Fibroblast of skin of right biceps (primary cell): ENCODE measurements at places on chromosomes 12 and 14.
A peak's percentile ranks its signal among the peaks of the same experiment; 100 is the strongest.

GRCh38 chr12:69738351-69739286, at the start of gene RAB3IP:
RAB3IP (plus strand) TSS chr12:69738860; CDS start chr12:69755409, 16,549 bp downstream.
- peak; percentile 82 for DNase-seq

DNA sequence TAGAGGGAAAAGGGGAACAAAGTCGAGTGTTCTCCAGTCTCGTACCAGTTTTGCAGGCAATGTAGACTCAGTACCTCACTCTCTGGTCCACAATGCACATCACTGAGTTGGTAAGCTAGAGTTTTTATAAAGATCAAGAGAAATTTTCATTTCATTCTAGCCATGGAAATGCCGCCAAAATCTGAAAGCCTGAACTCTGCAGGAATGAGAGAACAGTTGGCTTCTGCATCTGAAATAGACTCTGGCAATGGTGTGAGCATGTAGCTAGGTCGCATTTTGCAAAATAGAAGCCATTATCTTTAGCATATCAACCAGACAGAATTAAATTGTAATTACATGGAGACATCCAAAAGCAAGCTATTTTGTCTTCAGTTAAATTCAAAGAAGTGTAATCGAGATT, 381.0 kb downstream of the NOVA1 start:
- no peak for DNase-seq

DNA sequence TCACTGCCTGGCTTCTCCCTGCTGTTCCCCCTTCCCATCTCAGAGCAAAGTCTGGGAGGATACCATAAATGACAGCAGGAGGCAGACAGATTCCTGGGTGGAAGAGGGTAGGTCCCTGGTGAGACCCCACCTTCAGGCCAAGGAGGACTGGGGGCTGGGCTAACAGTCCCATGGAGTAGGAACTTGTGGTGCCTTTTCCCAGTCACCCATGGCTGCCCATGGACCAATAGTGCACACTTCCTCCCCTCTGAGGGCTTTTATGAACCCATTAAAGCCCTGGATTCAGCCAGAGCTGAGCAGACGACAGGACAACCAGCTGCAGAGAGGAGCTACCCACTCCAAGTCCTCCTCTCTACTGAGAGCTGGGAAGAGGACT, 36.6 kb upstream of the OR5AU1 start:
- DNase-seq = no peak

DNA sequence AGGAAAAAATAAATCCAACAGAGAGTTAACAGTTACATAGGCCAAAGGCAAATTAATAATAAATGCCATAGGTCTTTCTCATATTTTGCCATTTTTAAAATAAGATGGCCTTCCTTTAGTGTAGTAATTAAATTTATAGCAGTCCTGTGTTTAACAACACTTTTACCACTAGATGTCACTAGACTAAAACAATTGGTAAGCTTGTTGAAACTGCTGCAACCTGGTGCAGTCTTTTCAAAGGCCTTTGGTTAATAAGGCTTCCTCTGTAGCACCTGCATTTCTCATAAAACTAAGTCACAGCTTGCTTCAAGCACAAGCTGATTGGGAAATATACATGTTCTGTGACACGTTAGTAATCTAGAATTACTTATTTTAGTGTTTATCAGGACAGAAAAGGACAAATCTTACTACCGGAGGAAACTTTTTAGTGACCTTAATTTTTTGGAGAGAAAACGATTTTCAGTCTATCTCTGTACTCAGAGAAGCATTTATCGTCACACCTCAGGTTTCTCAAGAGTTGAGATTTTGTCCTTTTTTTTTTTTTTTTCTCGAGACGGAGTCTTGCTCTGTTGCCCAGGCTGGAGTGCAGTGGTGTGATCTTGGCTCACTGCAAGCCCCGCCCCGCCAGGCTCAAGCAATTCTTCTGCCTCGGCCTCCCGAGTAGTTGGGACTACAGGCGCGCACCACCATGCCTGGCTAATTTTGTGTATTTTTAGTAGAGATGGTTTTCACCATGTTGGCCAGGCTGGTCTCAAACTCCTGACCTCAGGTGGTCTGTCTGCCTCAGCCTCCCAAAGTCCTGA, 20.0 kb downstream of the BORCS5 start:
- DNase-seq = peak; percentile 76

DNA sequence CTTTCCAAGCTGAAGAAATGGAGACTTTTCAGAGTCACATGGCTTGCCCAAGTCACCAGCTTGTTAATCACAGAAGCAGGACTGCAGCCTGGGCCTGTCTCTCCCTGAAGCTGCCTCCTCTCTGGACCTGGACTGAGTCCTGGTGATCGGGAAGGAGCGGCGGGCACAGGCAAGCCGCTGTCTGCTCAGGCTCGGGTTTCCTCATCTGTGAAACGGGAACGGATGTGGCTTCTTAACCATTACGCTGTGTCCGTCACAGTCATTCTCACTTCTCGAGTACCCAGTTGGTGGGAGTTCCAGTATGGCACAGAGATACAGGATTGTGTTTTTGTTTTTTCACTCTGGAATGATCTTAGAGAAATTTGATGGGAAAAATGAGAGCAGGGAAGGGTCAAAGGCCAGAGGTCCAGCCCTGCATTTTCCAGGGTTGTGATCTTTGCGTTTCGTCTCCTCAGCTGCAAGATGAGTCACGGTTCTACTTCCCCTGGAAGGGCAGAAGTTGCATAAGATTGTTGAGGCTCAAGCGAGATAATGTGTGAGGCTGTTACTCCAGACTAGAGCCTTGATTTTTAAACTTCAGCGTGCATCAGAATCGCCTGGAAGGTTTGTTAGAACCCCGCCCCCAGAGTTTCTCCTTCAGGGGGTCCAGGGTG, 7.6 kb upstream of the LRTM2 start:
- DNase-seq = no peak

GRCh38 chr12:130429656-130430505, 92.2 kb downstream of the PIWIL1 start:
- no peak for DNase-seq

DNA sequence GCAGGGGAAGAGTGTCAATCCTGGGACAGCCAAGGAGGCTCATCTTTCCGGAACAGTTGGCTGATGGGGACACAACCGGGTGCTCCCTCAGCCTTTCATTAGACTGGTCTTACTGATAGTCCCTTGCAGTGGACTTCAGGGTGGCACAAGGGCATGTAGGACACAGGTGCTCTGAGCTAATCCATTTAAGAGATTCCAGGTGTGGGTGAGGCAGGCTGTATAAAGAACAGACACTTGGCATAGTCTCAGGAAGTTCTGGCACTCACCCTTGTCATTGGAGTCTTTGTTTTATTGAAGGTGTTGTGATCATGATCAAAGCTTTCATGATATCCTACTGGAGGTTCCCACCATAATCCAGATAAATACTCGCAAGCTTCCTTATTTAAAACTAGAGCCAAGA, 341.6 kb downstream of the EMP1 start:
- DNase-seq = no peak

GRCh38 chr12:107435520-107435919, 250.1 kb upstream of the PWP1 start:
- no peak for DNase-seq

GRCh38 chr14:101072531-101072930, 169.0 kb upstream of the RTL1 start:
- no peak for DNase-seq

DNA sequence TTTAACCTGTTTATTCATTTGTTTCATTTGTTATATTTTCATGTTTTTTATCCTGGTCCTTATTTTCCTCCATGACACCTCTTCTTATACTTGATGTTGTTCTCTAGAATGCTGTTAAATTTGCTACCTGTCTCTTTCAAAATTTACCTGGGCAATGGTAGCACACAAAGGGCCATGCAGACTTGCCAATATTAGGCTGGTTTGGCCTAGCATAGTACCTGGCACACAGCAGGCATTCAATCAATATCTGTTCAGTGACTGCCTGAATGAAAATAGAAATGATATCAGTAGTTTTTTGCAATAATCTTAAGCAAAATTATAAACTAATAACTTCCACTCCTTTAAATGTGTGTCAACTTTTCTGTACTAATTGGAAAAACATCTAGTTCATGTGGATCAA, 325.1 kb downstream of the APAF1 start:
- no peak for DNase-seq

DNA sequence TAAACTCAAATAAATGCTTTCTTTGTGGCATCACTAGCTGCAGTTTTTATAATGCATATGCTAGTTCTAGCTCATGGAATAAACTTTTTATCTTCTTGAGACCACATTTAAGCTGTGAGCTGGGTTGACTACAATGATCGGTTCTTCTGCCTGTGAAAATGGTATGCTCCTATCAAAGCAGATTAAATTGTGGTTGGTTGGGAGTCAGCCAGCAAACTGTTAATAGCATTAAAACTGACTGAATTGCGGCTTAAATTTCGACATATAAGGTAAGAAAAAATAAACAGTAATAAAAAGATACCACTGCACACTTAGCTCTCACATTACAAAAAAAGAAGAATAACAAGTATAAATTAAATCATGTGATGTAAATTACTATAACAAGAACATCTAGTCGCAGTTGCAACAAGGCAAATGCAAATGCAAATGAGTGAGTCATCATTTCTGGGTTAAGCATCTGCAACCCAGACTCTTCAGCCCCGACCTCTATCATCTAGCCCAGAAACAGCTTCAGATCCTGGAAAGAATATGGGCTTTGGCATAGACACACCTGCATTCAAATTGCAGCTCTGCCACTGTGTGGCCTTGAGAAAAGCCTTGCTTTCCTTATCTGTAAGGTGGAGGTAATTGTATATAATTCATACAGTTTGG, 19.8 kb upstream of the DHRS7 start:
- no peak for DNase-seq

GRCh38 chr12:107411792-107412535, 273.6 kb upstream of the PWP1 start:
- peak; percentile 94 for DNase-seq

- peak; percentile 97 for DNase-seq
Observed at GRCh38 chr14:100375266-100375962, 52.3 kb downstream of the SLC25A47 start.

GRCh38 chr12:10218021-10218420, 5.3 kb downstream of the GABARAPL1 start:
- no peak for DNase-seq

DNA sequence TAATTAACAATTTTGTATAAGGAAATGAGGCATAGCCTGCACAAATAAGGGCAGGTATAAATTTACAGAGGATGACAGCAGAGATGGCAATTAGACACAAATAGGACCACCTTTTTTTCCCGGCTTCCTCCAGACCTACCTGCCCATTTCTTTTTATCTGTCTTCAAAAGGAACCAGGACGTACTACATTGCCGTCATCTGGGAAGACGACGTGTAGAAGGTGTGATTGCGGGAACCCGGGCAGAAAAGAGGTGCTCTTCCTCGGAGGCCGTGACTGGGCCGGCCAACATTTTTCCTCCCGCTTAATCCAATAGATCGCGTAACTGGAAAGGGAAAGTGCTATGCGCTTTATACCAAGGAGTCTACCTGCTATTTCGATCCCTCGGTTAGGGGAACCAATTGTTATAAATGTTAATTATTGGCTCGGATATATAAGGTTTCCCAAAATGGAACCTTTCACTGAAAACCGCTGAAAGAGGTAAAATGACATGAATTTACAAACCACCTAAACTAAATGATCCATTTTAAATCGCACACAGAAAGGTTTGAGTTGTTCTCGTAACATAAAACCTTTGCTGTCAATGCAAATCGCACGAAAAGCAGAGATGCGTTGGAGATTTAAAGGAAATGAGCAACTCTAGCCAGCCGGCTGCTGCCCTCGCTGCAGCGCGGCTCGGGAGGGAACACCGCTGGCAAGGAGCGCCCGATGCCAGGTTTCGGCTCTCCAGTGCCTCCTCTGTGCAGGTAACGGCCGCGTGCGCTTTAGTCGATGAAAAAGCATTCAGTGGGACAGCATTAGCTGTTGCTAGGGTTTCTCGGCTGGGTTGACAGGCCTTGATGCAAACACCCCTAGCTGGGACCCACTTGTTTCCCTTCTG, 2.8 kb upstream of the SIX1 start:
- DNase-seq = peak; percentile 28

GRCh38 chr12:3931776-3932175, 58.6 kb upstream of the PARP11 start:
- peak; percentile 10 for DNase-seq

GRCh38 chr12:74066476-74066875, 471.2 kb upstream of the ATXN7L3B start:
- no peak for DNase-seq

DNA sequence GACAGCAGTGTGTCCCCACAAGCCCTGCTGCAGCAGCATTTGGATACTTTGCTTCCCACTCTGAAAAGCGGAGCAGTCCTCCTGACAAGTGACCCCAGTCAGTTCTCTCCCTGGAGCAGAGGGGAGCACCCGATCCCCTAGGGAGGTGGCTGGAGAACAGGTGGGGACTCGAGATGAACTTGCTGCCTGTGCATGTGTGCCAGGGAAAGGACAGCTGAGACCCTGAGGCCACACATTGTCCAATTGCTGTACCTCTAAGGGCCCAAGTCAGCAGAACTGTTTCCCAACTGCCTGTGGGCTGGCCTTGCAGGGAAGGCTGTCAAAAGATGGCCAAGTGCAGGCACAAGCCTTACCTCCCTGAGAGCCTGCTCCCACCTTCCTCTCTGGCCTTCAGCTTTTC, 55.1 kb downstream of the IFT43 start:
- DNase-seq = no peak

DNA sequence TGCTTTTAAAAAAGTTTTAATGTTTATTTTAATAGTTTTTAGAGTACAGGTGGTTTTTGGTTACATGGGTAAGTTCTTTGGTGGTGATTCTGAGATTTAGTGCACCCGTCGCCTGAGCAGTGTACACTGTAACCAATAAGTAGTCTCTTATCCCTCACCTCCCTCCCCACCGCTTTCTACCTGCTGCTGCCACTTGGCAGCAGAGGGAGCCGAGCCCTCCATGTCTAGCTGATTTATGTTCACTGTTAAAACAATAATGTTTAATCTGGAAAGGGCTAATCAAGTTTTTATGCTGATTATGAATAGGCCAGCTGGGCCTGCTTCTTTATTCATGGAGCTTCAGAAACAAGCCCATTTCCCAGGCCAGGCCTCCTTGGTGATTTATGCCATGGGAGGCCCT, 73.1 kb downstream of the ADCK1 start:
- no peak for DNase-seq

DNA sequence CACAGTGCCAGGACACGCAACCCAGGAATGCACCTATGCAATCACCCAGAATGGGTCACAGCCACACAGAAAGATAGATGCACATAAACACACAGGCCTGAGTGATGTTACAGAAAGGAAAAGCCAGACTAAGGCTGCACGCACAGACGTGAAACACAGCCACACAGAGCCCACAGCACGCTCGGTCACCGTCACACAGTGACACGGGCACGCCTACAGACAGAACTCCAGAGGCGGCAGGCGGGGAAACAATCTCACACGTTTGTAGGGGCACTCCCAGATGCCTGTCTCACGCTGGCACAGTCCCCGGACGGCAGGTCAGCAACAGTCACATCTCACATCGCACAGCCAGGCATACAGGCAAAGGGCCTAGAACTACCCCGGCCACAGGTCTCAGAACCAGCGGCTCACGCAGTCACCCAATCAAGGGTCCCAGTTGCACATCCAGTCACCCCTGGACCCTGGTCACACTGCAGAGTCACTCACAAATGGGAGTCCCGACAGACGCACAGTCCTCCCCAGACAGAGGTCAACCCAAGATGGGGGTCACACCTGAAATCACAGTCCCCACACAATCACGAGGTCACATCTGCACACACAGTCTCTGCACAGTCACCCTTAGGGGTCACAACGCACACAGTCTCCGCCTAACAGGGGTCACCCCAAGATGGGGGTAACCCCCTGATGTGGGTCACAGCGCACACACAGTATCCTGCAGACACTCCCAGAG, 790 bp downstream of the SSH1 start:
- DNase-seq = peak; percentile 79
